ENCODE measurements at places on chromosomes 2 and 18.

DNA sequence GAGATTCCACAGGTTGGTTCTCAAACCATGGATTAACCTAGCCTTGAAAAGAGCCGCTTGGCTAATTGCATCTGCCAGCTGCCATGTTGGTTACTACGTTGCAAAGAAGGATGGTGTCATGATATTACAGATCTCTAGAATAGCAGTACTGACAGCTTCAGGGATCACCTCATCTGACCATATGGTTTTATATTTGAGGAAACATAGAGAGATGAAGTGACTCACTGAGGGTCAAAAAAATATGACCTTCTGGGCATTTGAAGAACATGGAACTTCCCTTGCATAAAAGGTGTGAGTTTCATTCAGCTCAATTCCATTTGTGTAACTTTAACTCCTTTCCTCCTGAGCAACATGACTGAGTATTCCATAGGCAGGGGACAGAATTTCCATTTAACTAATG lies 242.3 kb downstream of the SETBP1 start:
- no peak for DNase-seq

GRCh38 chr2:170486730-170487129 lies 228.4 kb upstream of the SP5 start:
- DNase-seq, result no peak

GRCh38 chr2:27294928-27295327 lies 12.7 kb downstream of the TRIM54 start:
- no peak for DNase-seq

- no peak for DNase-seq
These were observed 58.7 kb upstream of the CDH19 start for GRCh38 chr18:66662632-66663031.

DNA sequence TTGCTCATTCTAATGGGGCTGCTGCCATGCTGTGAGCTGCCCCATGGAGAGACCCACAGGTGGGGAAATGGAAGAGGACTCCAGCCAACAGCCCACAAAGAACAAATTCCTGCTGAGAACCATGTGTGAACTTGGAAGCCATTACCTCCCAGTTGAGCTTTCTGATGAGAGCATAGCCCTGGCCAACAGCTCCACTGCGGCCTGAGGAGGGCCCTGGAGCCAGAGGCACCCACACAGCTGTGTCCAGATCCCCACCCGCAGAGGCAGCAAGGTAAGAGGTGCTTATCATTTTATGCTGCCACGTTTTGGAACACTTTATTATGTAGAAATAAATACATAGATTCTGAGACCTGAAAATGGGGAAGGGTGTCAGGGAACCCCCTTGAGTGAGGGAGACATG lies 44.2 kb upstream of the OTOS start:
- no peak for DNase-seq

DNA sequence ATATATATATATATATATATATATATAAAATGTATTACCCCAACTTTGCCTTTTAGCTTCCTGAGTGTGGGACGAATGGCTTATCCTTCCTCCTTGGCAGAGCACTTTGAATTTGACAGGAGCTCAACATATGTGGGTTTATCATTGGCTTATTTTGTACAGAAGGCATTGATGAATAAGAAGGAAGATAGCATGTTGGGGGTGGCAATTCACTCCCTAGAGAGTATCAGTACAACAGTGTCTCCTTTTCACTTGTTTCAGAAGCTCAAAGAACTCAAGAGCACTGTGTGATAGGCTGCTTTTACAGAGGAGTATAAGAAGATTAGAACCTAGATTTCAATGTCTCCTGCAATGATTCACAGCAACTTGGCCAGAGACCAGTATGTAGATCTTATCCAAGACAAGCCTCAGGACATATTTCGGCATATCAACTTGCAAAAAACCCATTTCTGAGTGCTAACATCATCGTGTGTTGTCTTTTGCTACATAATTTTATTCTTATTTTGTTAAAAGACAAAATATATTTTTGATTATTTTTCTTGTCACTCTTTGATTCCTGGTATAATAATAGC lies 345.8 kb downstream of the SOCS6 start:
- DNase-seq, result no peak

DNA sequence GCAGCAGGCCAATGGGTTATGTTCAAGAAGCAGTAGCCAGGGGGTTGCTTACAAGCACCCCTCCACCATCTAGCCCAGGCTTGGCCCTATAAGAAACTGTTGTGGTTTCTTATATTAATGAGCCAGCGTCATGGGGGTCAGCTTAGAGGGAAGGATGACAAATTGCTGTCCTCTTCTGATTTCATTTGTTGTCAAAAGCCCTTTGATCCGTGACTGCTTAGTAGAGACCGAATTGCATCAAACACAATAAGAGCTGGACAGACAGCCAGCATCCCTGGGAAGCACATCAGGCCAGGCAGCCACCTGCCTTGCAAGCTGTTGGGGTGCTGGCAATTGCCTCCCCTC lies 206.6 kb upstream of the SETBP1 start:
- no peak for DNase-seq

GRCh38 chr2:37550190-37550589 lies 121.3 kb downstream of the CDC42EP3 start:
- DNase-seq, result no peak

Data from glutamatergic neuron (in vitro differentiated cells).